ENCODE measurements at places on chromosomes 7 and 10.

- DNase-seq: no peak
Observed at GRCh38 chr10:21208666-21209316, 311.7 kb upstream of the NEBL start.

DNA sequence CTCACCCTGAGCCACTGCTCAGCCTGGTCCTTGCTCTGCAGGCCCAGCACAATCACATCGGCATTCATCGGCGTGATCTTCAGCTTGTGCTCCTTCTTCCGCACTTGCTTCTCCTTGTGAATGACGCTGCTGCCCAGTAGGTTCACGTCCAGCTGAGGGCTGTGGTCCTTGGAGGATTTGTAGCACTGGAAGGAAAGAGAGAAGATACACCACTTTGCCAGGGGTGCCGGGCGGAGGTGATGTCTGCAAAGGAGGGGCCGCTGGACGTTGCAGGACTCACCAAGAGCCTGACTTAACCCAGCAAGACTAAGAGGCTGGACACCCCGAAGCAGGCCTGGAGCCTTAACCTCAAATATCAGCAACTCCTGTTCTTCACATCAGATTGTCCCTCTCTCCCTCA is 74.8 kb downstream of the VWA2 start:
- no peak for DNase-seq

- no peak for DNase-seq
Observed at GRCh38 chr7:128714701-128715495, 24.3 kb upstream of the CALU start.

- DNase-seq: no peak
Observed at GRCh38 chr7:8638076-8638475, 204.7 kb downstream of the NXPH1 start.

DNA sequence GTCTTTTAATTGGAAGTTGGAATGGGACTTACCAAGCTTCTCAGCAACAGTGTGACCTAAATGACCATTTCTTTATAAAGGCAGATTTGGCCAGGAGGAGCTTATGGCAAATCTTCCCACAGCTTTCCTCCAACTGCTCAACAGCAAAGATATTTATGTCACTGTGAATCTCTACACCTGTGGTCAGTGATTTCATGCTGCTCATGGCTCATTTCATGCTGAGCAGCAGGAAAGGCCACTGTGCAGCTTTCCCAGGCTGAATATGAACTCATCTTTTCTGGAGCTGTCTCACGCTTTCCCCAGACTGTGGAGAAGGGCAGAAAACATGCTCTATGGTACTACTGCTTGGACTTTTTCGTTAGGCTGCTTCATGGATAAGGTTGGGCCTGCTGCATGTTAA is 29.8 kb downstream of the CALCR start:
- no peak for DNase-seq

GRCh38 chr10:81219758-81220157 is 655.2 kb upstream of the NRG3 start:
- no peak for DNase-seq

- peak; percentile 83 for DNase-seq
Observed at GRCh38 chr7:130899638-130900401, 165.8 kb upstream of the KLF14 start.

DNA sequence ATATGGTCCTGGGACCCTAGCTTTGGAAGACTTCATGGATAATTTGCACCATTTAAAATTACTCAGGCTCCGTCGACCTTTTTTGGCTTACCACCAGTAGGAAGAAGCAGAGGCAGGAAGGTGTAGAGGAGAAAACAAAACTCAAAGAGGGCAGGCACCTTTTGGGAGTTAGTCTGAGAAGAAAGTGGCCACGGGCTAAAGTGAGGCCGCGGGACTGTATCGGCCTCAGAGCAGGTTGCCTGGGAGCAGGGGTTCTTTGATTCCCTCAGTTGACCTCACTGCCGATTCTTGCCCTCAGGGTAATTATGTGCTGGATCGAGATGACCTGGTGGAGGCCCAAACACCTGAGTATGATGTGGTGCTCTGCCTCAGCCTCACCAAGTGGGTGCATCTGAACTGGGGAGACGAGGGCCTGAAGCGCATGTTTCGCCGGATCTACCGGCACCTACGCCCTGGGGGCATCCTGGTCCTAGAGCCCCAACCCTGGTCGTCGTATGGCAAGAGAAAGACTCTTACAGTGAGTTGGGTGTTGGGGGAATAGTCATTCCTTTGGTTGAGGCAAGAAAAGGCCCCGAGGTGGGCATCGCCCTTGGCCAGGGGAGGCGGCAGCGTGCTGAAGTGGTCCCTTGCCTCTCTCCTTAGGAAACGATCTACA is 3.1 kb downstream of the MEPCE start:
- DNase-seq: no peak

- no peak for DNase-seq
Observed at GRCh38 chr10:78774999-78775711, 293.6 kb upstream of the ZMIZ1 start.

GRCh38 chr10:112456533-112456932 is 9.5 kb downstream of the VTI1A start:
- DNase-seq: no peak

DNA sequence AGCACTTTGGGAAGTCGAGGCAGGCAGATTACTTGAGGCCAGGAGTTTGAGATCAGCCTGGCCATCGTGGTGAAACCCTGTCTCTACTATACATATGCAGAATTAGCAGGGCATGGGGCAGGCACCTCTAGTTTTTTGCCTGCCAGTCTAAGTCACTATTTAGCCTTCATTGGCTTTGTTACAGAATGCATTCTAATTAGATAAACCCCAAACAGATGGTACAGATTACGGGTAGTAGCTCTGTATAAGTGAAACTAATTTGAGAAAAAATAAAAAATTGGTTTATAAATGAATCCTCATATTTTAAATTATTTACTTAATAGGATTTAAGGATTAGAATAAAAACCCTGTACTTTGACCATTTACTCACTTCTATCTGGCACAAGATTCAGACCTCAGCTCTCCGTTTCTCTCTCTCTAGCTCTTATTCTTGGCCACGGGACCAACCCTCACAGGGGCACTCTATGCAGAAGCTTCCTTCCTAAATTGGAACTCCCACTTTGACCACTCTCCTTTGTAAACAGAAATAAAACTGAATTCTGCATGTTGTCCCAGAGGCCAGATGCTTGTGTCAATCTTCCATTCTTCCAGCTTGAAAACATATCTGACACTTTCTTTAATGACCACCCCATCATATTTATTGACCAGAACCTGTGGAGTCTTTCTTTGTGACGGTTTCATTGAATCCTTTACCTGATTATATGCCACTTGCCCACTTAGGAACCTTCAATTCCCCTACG is 26.8 kb downstream of the BET1 start:
- DNase-seq: no peak

- no peak for DNase-seq
Observed at GRCh38 chr7:128075242-128076095, 44.2 kb upstream of the LRRC4 start.

- DNase-seq: no peak
Observed at GRCh38 chr10:15385552-15386455, 14.7 kb upstream of the FAM171A1 start.

DNA sequence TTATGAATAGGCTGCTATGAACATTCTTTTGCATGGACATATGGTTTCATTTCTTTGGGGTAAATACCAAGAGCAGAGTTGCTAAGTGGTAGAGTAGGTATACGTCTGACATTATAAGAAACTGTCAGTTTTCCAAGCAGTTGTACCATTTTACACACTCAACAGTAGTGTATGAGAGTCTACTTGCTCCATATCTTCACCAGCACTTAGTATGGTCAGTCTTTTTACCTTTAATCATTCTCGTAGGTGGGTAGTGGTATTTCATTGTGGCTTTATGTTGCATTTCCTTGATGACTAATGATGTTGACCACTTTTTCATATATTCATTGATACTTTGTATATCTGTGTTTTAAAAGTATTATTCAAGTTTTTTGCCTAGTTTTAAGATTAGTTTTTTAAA is 45.1 kb downstream of the POU6F2 start:
- no peak for DNase-seq

- DNase-seq: no peak
Observed at GRCh38 chr10:29255104-29255503, 33.8 kb upstream of the LYZL1 start.

GRCh38 chr7:2645274-2645868 is 13.6 kb downstream of the TTYH3 start:
- no peak for DNase-seq

GRCh38 chr7:140526214-140526613 is 46.9 kb upstream of the MKRN1 start:
- DNase-seq: no peak

- no peak for DNase-seq
Observed at GRCh38 chr7:115693779-115694178, 336.8 kb downstream of the TFEC start.

DNA sequence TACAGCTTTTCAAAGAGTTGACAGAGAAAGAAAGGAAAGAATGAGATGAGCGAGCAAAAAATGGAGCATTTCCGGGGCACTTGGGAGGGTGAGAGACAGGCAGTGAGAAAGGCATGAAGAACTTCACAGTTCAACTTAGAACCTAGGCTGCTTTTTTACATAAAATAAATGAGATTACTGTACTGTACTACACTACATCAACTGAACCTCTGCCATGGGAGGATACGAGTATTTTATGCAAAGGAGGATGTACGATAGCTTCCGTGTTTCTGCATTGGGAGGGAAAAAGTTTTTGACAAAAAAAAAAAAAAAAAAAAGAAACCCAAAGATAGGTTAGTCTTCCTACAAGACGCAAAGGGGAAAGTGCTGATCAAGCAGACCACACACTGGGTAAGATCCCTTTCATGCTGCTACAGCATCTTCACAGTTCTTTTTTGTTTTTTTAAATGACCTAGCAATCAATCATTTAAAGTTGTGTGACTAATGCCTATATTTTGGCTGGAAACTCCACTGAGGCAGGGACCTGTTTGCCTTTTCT is 88.0 kb downstream of the RAPGEF5 start:
- DNase-seq: no peak

GRCh38 chr10:112755446-112756234 is 194.4 kb upstream of the TCF7L2 start:
- DNase-seq: no peak

DNA sequence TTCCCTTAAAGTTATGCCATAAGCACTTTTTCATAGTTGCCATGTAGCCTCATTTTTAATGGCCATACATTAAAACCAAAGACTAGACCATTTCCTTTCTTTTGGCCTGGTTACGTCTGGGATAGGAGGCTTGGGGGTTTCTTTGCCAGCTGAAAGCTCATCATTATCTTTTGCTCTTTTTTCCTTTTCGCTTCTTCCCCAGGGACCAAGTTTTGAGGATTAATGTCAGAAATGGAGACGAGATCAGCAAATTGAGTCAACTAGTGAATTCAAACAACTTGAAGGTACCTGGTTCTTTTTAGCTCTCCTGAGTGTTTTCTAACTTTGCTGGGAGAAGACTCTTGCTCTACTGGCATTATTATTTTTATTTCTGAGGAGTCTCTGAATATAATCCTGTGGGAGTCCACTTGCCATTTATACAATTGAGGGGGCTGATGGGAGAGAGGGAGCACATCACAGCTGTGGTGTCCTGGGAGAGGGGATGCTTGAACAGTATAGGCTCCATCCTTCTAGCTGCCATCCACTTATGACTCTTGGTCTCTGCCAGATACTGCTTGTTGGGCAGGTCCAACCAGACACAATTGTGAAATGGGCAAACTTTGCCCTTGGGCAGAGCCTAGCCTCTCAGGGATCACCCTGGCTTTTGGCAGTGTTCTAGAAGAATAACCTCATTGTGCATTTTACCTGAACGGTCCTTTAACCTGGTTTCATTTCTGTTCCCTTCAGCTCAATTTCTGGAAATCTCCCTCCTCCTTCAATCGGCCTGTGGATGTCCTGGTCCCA is 5.8 kb downstream of the CPA4 start:
- DNase-seq: peak; percentile 2

DNA sequence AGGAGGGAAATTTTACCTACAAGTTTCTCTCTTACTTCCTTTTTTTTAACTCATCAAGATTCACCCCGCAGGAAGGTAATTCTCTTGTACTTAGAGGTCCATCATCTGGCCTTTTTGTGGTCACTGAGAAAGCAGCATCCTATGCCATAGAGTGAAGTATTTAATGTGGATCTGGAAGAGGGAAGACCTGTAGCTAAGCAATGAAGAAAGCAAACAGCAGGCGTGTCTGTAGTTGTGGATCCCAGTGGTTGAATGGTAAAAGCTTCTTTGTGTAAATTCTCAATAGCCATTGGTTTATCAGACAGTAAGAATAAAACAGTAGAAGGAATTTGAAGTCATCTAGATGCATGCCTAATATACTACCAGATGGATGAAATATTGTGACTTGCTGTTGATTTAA is 196.4 kb downstream of the ANKRD7 start:
- DNase-seq: no peak

- DNase-seq: no peak
Observed at GRCh38 chr10:30822693-30823465, 193.3 kb upstream of the LYZL2 start.

- DNase-seq: no peak
Observed at GRCh38 chr10:37703114-37703513, 154.3 kb downstream of the ZNF248 start.

DNA sequence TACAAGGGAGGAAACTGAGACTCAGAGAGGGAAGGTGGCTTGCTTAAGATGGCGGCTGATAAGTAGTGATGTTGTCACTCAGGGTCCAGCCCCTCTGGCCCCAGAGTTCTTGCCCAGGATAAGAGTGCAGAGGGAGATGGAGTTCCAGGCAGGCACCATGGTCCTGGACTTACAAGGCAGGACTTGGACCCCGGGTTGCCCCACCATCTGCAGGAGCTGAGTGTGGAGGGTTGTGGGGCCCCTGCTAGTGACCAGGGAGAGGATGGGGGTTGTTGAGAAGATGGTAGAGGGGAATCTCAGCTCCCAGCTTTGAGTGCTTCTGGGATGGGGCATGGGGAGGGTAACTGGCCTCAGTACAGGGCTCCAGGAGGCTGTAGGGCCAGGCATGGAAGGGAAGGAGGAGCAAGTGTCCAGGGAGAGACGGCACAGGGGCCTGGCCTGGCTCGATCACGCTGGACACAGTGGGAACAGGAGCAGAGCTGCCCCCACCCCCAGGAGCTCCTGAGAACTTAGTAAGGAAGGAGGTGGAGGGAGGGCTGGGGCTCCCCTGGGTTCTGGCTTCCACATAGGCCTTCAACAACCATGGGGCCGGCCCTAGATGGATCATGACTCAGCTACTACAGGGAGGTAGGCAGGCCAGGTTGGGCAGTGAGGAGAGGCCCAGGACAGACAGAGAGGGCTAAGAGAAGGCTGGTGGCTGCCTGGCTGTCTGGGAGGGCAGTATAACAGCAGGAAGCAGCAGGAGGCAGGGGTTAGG is 28.2 kb downstream of the PPIF start:
- DNase-seq: no peak

GRCh38 chr10:49759787-49760551 is 2.2 kb downstream of the OGDHL start:
- DNase-seq: no peak

- peak; percentile 37 for DNase-seq
Observed at GRCh38 chr10:54402576-54402975, 398.5 kb downstream of the PCDH15 start.

- DNase-seq: no peak
Observed at GRCh38 chr10:7984896-7985295, 69.6 kb upstream of the GATA3 start.

DNA sequence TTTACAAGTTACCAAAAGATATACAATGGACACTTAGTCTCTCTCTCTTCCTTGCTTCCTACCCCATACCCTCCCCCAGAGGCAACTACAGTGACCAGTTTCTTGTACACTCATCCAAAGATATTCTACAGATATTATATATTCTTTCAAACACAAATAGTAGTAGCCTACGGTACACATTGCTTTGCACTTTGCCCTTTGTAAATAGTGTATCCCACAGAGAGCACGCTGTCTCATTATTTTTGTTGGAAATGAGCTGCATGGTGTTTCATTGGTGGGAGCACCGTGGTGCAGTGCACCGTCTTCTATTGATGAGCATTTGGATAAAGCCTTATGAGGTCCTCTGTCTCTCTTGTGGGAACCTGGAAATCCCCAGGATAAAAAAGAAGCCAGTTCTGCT is 24.2 kb downstream of the STRA8 start:
- DNase-seq: no peak

All from Calu3 (cell line).